ENCODE measurements at places on chromosomes 7 and 10. TPM values are rescaled to one million over a fixed set of nuclear protein-coding genes. Genes with fewer than 3 reads are reported as not detected.

GRCh38 chr10:92916433-92916832 is 68.1 kb downstream of the EXOC6 start:
- H3K27ac ChIP-seq, result no peak overlapping the region
- no peaks in the 10 kb centered on the region for H3K27me3 ChIP-seq
- peaks cover 4% of the 10 kb centered on the region for H3K36me3 ChIP-seq
- DNase-seq, result no peak

GRCh38 chr10:93600446-93601145 is 439 bp downstream of the RBP4 start:
- H3K27me3 ChIP-seq, result peaks cover 66% of the 10 kb centered on the region
- no peak overlapping the region for H3K27ac ChIP-seq
- no peak for DNase-seq
- peak overlapping the region; percentile 84 for H3K4me3 ChIP-seq

GRCh38 chr7:24779283-24779655 is 22.0 kb upstream of the GSDME start:
- peaks cover 5% of the 10 kb centered on the region for H3K4me1 ChIP-seq
- no peak overlapping the region for H3K27ac ChIP-seq
- H3K36me3 ChIP-seq, result peaks cover 6% of the 10 kb centered on the region
- H3K27me3 ChIP-seq, result no peaks in the 10 kb centered on the region
- no peak for DNase-seq

GRCh38 chr7:46810986-46811385 is 770.9 kb downstream of the TNS3 start:
- no peak for DNase-seq
- peaks cover 11% of the 10 kb centered on the region for H3K4me1 ChIP-seq
- H3K36me3 ChIP-seq, result no peaks in the 10 kb centered on the region
- no peak overlapping the region for H3K27ac ChIP-seq
- H3K4me3 ChIP-seq, result no peak overlapping the region

Gene ZNF365
- total RNA-seq, result 0.63 TPM

Gene COL28A1
- 3.3 TPM for total RNA-seq

- H3K27ac ChIP-seq, result no peak overlapping the region
Observed at GRCh38 chr10:48366261-48366660, 59.8 kb downstream of the MAPK8 start.

DNA sequence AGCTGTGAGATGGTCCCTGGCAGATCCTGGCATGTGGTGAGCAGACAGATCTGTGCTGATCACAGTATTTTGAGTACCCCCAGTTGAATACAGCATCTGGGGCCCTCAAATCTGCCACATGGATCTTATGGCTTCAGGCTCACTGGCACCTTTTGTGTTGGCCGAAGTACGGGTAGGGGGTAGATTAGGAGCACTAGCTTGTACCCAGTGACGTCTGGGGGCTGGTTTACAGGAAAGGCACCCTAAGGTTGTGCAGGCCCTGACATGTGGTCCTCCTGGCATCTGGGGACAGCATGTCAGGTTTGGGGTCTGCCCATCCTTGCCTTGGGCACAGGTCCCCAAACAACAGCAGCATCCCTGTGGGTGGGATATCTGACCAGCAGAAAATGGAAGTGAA is 53.2 kb downstream of the SYPL1 start:
- peaks cover 27% of the 10 kb centered on the region for H3K4me1 ChIP-seq
- no peak overlapping the region for H3K27ac ChIP-seq

DNA sequence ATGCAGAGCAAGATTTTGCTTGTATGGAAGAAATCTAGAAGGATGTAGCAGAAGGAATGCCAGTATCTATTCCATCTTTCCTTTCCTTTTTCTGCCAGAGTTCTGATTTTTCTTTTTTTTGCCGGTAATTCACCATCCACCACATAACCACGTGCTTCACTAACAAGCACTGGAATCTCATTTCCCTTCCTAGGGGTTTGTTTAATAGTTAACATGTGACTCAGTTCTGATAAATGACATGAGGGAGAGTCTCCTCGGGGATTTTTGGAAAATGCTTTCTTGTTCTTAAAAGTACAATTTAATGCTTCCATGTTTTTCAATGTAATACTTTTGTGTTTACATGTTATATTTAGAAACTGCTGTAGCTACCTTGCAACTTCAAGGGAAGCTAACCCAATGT is 590.2 kb downstream of the SH2D4B start:
- no peaks in the 10 kb centered on the region for H3K27me3 ChIP-seq
- no peak overlapping the region for H3K27ac ChIP-seq
- H3K4me3 ChIP-seq, result no peak overlapping the region
- H3K4me1 ChIP-seq, result no peaks in the 10 kb centered on the region
- DNase-seq, result no peak

Gene GPR158
- total RNA-seq, result 3.6 TPM

Gene GRID2IP
- total RNA-seq, result 1.6 TPM

GRCh38 chr7:78041423-78041822 is 242.8 kb downstream of the PHTF2 start:
- H3K36me3 ChIP-seq, result no peaks in the 10 kb centered on the region
- peaks cover 23% of the 10 kb centered on the region for H3K27me3 ChIP-seq
- no peak for DNase-seq
- no peak overlapping the region for H3K27ac ChIP-seq

Gene ZPBP
- not detected for total RNA-seq

Gene MKI67
- total RNA-seq, result 40.5 TPM

DNA sequence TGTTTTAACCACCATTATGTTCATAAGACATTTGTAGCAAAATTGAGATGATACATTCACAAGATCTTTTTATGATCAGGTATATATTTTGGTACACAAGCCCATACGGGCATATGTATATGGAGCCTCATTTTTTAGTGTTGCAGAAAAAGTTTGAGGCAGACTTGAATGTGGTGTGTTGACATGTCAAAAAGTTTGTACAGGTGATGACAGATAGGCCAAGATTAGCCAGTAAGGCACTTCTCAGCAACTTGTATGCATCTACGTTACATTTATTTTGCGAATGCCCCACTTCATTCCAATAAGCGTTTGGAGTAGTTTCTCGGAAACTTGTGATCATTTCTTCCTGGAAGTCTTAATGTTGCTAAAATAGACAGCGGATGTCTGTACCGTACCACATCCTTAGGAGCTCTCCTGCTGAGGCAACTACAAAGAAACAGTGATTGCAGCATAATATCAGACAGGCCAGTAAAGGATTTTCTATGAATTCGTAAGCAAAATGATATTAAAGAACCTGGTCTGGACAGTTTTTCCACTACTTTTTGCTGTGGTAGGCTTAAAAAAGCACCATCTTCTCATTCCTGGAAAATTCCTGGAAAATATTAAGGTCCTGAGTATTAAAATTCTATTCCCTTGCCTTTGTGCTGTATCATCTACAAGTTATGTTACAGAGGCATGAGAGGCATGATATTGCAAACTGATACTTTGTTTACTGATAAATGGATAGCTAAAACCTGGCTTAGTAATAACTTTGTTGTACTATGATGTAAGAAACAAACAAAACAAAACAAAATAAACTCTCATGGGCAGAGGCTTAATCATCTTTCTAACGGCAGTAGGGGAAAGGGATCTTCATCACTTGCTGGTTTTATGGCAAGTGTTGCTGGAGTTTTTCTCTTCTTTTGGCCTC is 153.6 kb downstream of the HDAC9 start:
- no peak overlapping the region for H3K4me3 ChIP-seq
- peaks cover 3% of the 10 kb centered on the region for H3K36me3 ChIP-seq
- no peaks in the 10 kb centered on the region for H3K4me1 ChIP-seq
- DNase-seq, result no peak
- H3K27me3 ChIP-seq, result no peaks in the 10 kb centered on the region

- H3K4me1 ChIP-seq, result no peaks in the 10 kb centered on the region
- H3K4me3 ChIP-seq, result no peak overlapping the region
- no peaks in the 10 kb centered on the region for H3K27me3 ChIP-seq
- no peaks in the 10 kb centered on the region for H3K36me3 ChIP-seq
- no peak overlapping the region for H3K27ac ChIP-seq
Observed at GRCh38 chr7:46177821-46178220, 256.7 kb upstream of the IGFBP3 start.

- peaks cover 4% of the 10 kb centered on the region for H3K27me3 ChIP-seq
- no peak overlapping the region for H3K4me3 ChIP-seq
- DNase-seq, result no peak
- H3K4me1 ChIP-seq, result no peaks in the 10 kb centered on the region
- no peaks in the 10 kb centered on the region for H3K36me3 ChIP-seq
Observed at GRCh38 chr10:62460393-62460792, 86.2 kb downstream of the ZNF365 start.

- peaks cover 7% of the 10 kb centered on the region for H3K4me1 ChIP-seq
- H3K36me3 ChIP-seq, result no peaks in the 10 kb centered on the region
- H3K27me3 ChIP-seq, result no peaks in the 10 kb centered on the region
- H3K4me3 ChIP-seq, result no peak overlapping the region
- H3K27ac ChIP-seq, result no peak overlapping the region
Observed at GRCh38 chr10:56624082-56624481, 263.0 kb upstream of the ZWINT start.

- H3K4me3 ChIP-seq, result no peak overlapping the region
- peaks cover 9% of the 10 kb centered on the region for H3K4me1 ChIP-seq
- no peak for DNase-seq
- H3K36me3 ChIP-seq, result no peaks in the 10 kb centered on the region
- no peak overlapping the region for H3K27ac ChIP-seq
- no peaks in the 10 kb centered on the region for H3K27me3 ChIP-seq
Observed at GRCh38 chr7:134477954-134478353, 19.1 kb upstream of the AKR1B1 start.

DNA sequence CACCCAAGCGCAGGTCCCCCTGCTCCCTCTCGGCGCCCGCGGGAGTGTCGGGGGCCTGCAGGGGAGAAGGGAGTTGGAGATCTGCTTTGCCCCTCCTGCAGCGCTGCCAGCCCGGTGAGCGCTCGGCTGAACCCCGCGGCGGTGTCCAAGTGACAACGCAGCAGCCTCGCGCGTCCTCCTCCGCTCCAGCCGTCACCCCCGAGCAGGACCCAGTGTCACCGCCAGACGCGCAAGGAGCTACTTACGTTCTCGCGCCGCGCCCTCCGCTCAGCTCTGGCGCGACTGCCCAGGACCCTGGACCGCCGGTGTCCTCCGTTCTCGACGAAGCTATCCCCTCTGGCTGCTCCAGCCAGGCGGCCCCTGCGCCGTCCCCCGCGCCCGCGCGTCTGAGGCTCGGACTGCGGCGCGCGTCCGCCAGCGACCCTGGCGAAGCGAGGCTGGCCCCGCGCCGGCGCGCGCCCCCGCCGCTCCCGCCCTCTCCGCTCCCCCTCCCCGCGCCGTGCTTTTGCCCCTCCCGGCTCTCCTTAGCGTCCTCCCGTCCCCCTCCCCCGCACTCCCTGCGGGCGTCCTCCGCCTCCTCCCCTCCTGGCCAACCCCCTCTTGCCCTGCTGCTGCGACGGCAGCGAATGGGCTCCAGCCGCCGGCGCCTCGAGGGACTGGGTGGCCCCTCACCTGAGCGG is at the start of gene NRCAM:
Gene NRCAM, minus strand, starts transcription at position 439 of the 680 bp plus-strand sequence. CDS start 216,372 bp downstream, outside the sequence.
- H3K4me3 ChIP-seq, result peak within 1 kb of the TSS; percentile 88
- peaks cover 10% of the 10 kb centered on the region for H3K4me1 ChIP-seq
- peak within 1 kb of the TSS; percentile 31 for H3K27ac ChIP-seq
- H3K27me3 ChIP-seq, result peaks cover 54% of the 10 kb centered on the region

GRCh38 chr10:113179265-113179664 is 229.2 kb downstream of the TCF7L2 start:
- peaks cover 23% of the 10 kb centered on the region for H3K4me1 ChIP-seq
- no peaks in the 10 kb centered on the region for H3K36me3 ChIP-seq
- peak; percentile 31 for DNase-seq
- no peak overlapping the region for H3K27ac ChIP-seq
- no peaks in the 10 kb centered on the region for H3K27me3 ChIP-seq

Gene GIMAP6
- total RNA-seq, result not detected

Gene LRMDA
- 2.0 TPM for total RNA-seq

Gene PPP1R17
- 4.5 TPM for total RNA-seq

DNA sequence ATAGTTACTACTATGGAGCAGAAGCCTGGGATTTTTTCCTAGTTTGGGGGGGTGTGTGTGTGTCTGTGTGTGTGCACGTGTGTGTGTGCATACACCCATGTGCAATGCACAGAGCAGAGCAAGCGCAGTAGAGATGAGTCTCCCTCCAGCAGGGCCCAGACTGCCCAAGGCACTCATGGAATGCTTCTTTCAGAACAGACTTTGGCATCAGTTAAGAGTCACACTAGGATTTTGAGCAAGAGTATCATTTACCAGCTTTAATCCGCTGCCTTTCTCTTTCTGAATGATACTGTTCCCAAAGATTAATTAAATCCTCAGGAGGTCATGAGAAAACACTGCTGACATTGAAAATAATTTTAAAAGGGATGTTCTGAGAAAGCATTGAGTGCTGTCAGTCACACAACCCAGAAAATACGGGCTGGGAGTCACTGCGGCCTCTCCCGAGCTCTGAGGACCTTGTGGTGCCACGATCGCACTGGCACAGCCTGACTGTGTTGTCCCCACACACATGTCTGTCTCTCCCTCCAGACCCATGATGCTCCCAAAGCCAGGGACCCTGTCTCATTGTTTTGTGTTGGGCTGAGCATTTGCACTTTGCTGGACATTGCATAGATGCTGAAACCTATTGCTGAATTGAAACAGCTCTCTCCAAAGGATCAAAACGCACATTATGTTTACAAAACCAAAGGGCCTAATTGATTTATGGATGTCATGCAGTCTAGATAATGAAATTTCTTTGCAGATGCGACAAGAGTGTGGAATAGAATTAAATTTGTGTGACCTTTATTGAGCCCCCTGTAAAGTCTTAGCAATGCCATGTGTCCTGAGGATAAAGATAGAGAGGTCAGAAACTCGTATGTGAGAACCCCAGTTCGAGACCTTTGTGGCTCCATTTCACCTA is 54.7 kb upstream of the FIGNL1 start:
- no peaks in the 10 kb centered on the region for H3K27me3 ChIP-seq
- H3K4me3 ChIP-seq, result no peak overlapping the region
- no peak overlapping the region for H3K27ac ChIP-seq

Gene CUZD1
- 0.86 TPM for total RNA-seq

DNA sequence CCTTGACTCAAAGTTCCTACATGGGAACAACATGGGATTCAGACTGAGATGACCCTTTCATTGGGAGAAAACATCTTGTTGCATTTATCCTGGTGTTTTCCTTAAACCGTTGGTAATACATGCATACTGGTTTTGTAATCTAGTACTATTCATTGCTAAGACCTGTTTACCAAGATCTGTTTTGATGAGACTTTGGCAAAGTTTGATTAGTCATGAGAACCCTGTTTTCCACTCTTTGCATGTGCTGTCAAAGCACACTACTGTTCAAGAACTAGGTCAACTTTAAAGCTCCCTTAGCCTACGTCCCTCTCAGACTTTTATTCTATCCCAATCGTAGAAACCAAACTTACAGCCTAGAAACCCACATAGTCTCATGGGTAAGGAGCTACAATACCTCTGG is 650.9 kb downstream of the GATA3 start:
- no peak overlapping the region for H3K4me3 ChIP-seq
- H3K36me3 ChIP-seq, result no peaks in the 10 kb centered on the region

Gene XRCC2
- 5.5 TPM for total RNA-seq

- H3K27me3 ChIP-seq, result no peaks in the 10 kb centered on the region
- H3K4me1 ChIP-seq, result no peaks in the 10 kb centered on the region
- H3K36me3 ChIP-seq, result peaks cover 50% of the 10 kb centered on the region
- H3K4me3 ChIP-seq, result no peak overlapping the region
- H3K27ac ChIP-seq, result no peak overlapping the region
Observed at GRCh38 chr10:11927746-11928145, 104.6 kb downstream of the PROSER2 start.

Gene LBX1
- 4.7 TPM for total RNA-seq
